ENCODE measurements at places on chromosomes 1 and 21.

DNA sequence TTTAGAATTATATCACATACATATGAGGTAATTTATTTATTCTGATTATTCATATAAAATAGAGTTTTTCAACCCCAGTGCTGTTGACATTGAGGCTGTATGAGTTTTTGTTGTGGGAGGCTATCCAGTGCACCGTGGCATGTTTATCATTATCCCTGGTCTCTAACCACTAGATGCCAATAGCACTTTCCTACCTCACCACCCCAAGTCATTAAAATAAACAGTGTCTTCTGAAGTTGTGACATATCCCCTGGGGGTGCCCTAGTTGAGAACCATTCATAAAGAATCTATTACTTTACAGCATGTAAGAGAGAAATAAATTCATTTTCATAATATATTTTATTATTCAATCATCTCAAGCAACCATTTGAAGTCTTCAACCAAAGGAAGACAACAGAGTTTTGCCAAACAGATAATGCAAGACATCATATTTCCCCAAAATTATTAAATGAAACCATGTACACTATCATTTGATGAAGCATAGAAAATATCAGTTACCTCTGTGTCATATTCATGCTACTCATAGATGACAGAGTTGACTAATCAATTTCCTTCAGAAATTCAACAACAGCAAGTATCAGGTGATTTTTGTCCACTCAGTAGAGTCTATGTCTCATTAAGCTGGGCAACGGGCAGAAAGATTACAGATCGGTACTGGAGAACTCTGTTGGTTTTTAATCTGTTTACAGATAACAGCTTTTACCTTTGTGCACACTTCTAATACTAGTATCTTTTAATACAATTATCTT, 39.5 kb upstream of the RGS1 start:
- no peak for DNase-seq

- peak; percentile 37 for DNase-seq
These were observed 1.5 kb upstream of the KCNH1 start for GRCh38 chr1:211135342-211135950.

GRCh38 chr1:101203820-101204540, 32.8 kb upstream of the S1PR1 start:
- no peak for DNase-seq

- no peak for DNase-seq
These were observed 570 bp upstream of the PEX10 start for GRCh38 chr1:2412773-2413494.

DNA sequence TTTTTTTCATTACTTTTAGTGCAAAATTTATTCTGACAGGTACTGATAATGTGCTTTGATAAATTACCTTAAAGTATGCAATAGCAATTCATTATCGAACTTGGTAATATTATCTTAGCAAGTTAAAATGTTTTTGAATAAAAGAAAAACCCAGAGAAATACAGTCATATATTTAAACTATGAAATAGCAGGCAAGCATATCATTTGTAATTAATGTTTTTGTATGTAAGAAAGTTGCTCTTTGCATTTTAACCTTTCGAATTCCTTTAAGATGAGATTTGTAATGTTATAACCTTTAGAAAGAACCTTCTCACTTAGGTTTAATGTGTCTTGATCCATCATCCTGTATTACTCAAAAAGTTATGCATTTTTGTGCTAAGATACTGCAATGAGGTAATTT, 585.6 kb downstream of the PTBP2 start:
- no peak for DNase-seq

GRCh38 chr1:19033515-19033839, 77.0 kb upstream of the IFFO2 start:
- DNase-seq, result no peak

- DNase-seq, result no peak
These were observed 364.5 kb upstream of the DUSP10 start for GRCh38 chr1:222106377-222106776.

- DNase-seq, result no peak
These were observed 130.3 kb upstream of the C21orf91 start for GRCh38 chr21:17949421-17949820.

DNA sequence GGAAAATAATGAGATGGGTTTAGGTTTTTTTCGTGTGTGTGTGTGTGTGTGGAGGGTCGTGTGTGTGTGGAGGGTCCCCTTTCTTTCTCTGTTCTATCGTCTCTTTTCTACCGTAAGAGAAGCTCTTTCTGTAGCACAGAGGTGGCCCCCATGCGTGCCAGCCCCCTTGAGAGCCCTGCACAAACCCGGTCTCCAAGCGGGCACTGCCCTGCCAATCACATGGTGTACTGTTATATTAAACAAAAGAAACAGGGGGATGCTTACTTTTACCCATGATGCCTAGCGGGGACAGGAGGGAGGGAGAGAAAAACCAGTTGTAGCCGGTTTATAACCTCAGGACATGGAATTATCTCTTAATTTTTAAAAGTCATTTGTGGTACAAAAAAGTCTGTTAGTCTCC, 41.0 kb downstream of the GATAD2B start:
- DNase-seq, result peak; percentile 18

All from NCI-H1930 (cell line).